ENCODE measurements at places on chromosomes 13 and 19. TPM values are rescaled to one million over a fixed set of nuclear protein-coding genes. Genes with fewer than 3 reads are reported as not detected.

DNA sequence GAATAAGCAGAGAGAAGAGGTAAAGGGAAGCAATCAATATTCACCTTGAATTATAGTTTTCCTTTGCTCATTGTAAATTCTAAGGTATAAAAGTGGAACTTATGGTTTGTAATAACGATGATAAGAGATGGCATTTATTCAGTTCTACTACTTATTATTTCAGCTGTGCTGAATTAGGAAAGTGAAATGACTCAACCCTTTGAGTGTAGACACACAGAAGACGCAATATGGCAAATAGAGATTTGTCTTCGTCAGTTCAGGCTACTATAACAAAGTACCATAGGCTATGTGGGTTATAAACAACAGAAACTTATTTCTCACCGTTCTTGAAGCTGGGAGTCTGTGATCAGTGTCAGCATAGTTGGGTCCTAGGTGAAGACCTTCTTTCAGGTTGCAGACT lies 713.0 kb upstream of the PCDH9 start:
- no peak for DNase-seq

DNA sequence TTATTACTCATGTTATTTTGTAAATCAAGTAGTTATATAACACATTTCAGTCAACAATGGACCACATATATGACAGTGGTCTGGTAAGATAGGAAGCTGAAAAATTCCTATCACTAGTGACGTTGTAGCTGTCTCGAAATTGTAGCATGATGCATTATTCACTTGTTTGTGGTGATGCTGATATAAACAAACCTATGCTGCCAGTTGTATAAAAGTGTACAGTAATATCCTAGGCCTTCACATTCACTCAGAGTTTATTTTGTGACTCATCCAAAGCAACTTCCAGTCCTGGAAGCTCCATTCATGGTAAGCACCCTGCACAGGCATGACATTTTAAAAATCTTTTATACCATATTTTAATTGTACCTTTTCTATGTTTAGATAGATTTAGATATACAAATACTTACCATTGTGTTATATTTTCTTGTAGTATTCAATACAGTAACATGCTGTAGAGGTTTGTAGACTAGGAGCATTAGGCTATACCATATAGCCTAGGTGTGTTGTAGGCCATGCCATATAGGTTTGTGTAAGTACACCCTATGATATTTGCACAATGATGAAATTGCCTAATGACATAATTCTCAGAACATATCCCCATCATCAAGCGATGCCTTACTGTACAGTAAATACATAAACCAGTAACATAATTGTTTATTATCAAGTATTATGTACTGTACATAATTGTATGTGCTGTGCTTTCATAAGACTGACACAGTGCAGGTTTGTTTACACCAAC lies 49.3 kb downstream of the IFT88 start:
- DNase-seq = no peak

GRCh38 chr13:73060251-73061160 lies 1.7 kb downstream of the KLF5 start:
- DNase-seq = no peak

GRCh38 chr19:4059891-4060620 lies 6.6 kb downstream of the ZBTB7A start:
- peak; percentile 92 for DNase-seq

DNA sequence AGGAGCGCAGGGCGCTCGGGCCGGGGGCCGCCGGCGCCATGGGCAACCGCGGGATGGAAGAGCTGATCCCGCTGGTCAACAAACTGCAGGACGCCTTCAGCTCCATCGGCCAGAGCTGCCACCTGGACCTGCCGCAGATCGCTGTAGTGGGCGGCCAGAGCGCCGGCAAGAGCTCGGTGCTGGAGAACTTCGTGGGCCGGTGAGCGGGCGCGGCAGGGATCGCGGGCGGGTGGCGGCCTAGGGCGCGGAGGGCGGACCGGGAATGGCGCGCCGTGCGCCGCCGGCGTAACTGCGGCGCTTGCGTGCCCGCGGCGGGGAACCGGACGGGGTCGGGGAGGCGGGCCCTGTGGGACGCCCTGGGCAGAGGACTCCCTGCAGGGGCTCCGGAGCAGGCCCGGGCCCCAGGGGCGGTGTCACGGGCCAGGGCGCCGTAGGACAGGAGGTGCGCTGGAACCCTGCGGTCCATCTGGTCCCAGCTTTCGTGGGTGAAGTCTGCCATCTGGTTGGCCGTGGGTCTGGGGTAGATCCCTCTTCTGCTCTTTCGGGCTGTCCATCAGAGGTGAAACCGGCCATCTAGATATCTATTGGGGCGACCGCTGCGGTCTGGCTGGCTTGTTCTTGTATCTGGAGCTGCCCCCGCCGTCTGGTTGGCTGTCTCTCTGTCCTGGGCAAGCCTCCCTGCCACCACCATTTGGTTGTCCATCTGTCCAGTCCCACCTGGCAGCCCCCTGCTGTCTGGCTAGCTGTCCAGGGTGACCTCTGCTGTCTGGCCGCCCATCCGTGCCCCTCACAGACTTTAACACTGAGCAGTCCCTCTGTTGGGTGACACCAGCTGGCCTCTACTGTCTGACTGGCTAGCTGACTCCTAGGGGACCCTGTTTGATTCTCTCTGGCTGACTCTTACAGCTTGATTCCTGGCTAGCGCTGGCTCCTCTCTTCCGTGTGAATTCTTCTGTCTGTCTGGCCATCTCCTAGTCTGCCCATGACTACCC lies 622 bp downstream of the DNM2 start:
- peak; percentile 72 for DNase-seq

GRCh38 chr13:99758460-99759162 lies 213.0 kb downstream of the ZIC5 start:
- DNase-seq = no peak

DNA sequence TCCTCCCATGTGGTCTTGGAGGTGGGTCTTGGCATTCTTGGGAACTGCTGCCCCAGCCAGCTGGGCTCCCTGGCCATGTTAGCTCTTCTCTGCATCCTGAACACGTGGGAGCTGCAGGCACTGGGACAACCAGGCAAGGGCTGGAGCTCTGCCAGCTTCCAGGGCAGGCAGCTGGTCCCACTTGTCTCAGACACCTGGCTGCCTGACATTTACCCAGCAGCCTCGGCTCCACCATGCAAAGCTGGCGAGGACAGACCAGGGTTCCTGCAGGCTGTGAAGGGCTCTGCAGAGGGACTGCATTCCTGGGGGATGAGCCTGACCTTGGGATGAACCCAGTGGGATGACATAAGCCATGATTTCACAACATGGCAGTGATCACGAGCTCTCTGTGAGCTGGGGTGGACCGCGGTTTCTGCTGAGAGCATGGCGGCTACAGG lies 99.0 kb upstream of the TSHZ3 start:
- peak; percentile 44 for DNase-seq

- DNase-seq = no peak
Measured at GRCh38 chr19:4103080-4103433, 20.9 kb downstream of the MAP2K2 start.

CBLC gene
- 36.5 TPM for total RNA-seq

Measured in mucosa of descending colon (tissue), 3 donors.